Metanephros (tissue), 2 donors: ENCODE measurements at places on chromosomes 2 and 18. TPM values are rescaled to one million over a fixed set of nuclear protein-coding genes. Genes with fewer than 3 reads are reported as not detected.

C1QL2 gene
- total RNA-seq, result not detected

HSBP1L1 gene
- total RNA-seq, result 13.0 TPM

NYAP2 gene
- total RNA-seq, result 0.12 TPM

CD8A gene
- 0.47 TPM for total RNA-seq

WIPF1 gene
- 26.4 TPM for total RNA-seq

TGFA gene
- 13.8 TPM for total RNA-seq

SP100 gene
- total RNA-seq, result 42.2 TPM

SLC8A1 gene
- 211 TPM for total RNA-seq

LIPG gene
- 32.1 TPM for total RNA-seq

TXNDC2 gene
- not detected for total RNA-seq

CRIM1 gene
- total RNA-seq, result 130 TPM

TBC1D8 gene
- 34.9 TPM for total RNA-seq

CROCC2 gene
- total RNA-seq, result 0.18 TPM

TM4SF20 gene
- total RNA-seq, result not detected

UBE2F gene
- total RNA-seq, result 43.8 TPM

SERPINB7 gene
- 0.29 TPM for total RNA-seq

DSG1 gene
- 0.06 TPM for total RNA-seq

GALNT5 gene
- 0.70 TPM for total RNA-seq

PXDN gene
- 210 TPM for total RNA-seq

PSMD1 gene
- 72.2 TPM for total RNA-seq

SCN2A gene
- 2.7 TPM for total RNA-seq

CTLA4 gene
- 0.29 TPM for total RNA-seq
